ENCODE measurements at places on chromosomes 2 and 18.

- no peak for DNase-seq
Observed at GRCh38 chr2:238339395-238339780, 19.1 kb downstream of the TRAF3IP1 start.

GRCh38 chr18:25281556-25281955 is 70.4 kb downstream of the ZNF521 start:
- no peak for DNase-seq

- no peak for DNase-seq
Observed at GRCh38 chr2:9811679-9812511, 31.4 kb upstream of the TAF1B start.

- DNase-seq = no peak
Observed at GRCh38 chr18:26618135-26618534, 69.8 kb upstream of the KCTD1 start.

DNA sequence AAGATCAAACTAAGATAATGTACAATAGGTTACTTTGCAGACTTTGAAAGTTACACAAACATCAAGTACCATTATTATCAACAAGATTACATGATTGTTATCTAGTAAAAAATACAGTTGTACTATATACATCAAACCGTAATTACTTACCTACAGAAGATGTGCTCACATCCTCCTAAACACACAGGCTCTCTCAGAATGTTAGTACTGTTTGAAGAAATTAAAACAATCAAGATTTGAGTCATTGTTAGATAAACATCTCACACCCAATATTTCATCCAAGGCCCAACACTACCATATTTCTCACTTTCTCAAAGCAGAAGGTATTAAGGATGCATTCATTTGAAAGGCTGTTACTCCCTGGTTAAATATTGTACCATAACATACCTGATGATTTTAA is 12.6 kb downstream of the BARD1 start:
- no peak for DNase-seq

DNA sequence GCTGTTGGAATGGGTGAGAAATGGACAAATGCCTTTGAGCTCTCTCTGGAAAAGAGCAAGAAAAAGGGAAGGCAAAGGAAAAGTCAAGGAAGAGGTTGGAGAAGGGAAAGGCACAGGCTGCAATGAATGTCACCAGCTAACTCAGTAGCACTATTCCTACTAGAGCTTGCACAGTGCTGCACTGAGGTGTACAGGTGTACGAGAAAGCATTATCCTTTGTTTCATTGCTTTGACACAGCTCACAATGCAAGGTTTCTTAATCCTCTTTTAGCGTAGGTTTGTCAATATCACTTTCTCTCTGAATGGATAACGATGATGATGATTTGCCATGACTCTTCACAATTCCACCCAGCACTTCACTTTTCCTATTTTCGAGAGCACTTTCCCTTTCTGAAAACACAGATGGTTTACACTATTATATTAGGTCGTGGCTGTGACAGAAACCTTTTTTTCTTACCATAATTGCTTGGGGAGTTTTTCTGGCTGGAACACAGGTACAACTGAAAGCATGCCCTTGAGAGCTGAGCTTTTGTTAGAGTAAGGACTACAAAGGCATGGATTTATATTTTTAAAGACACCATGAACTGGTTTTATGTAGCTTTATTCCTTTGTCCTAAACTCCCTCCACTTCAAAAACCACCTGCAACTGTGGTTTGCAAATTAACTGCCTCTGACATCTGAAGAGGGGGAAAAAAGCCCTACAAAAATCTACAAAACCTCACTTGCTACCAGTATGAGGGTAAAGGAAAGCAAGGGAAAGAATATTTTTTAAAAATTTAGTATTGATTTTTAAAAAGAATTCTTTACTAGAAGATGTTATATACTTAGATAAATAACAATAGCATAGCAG is 265.5 kb downstream of the TGIF1 start:
- no peak for DNase-seq

DNA sequence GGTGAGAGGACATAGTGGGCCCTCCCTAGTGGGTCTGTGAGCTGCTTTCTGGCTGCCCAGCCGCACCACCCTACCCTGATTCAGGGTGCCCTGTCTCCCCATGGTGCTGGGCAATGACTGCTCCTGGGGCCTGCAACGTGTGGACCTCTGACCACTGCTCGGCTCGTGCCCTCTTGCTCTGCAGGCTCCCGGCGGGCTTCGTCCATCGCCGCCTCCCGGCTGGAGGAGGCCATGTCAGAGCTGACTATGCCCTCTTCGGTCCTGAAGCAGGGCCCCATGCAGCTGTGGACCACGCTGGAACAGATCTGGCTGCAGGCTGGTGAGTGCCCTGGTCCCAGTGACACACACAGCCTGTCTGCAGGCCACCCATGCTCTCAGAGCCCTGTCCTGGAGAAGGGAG is 103.5 kb downstream of the STPG4 start:
- no peak for DNase-seq

- DNase-seq = no peak
Observed at GRCh38 chr2:175737722-175738361, 264.2 kb downstream of the LNPK start.

DNA sequence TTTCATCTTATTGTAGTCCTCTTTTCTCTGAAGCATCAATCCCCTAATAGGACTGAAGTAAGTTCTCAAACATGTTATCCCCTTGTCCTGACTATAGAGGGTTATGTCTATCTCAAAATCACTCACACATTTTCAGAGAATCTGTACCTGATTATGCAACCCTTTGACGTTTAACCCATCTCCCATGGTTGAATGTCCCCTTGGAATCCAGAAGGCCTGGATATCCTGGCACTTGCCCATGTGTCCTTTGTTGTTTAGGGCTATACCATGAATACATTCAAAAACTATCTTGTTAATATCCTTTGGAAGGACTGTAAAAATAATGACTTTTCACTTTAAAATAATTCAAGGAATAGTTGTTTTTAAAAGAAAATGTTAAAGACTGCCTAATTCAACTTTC is 66.3 kb upstream of the PSMD14 start:
- DNase-seq = no peak

DNA sequence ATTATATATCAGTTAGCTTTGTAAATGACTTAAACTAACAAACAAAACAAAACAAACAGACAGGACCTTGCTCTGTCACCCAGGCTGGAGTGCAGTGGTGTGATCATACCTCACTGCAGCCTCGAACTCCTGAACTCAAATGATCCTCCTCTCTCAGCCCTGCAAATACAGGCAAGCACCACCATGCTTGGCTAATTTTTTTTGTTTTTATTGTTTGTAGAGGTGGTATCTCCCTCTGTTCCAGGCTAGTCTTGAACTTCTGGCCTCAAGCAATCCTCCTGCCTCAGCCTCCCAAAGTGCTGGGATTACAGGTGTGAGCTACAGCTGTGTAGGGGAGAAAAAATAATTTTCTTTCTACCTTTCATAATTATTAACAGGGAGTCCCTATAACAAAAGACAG is 33.8 kb upstream of the PPM1B start:
- DNase-seq = no peak

DNA sequence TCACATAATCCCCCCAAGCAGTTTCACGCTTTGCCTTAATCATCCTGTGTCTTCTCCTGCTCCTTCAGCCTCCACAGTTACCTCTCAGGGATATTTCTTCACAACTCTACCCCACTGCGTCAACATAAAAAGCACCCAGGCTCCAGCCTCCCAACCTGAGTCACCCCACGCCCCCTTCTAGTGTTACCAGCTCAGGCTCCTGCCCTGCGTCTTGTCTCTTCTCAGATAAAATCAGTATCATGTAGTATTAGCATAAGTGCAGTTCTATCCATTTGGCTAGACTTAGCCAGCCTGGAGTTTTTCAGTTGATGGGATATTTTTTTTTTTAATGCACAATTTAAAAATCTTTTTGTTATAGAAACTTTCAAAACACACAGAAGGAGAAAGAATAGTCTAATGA is 9.6 kb upstream of the PELI1 start:
- DNase-seq = no peak

GRCh38 chr2:17571681-17572080 is 31.2 kb downstream of the VSNL1 start:
- DNase-seq = no peak

- DNase-seq = no peak
Observed at GRCh38 chr18:23068570-23069310, 66.5 kb upstream of the CABLES1 start.

- DNase-seq = no peak
Observed at GRCh38 chr2:229350883-229351282, 79.8 kb upstream of the PID1 start.

DNA sequence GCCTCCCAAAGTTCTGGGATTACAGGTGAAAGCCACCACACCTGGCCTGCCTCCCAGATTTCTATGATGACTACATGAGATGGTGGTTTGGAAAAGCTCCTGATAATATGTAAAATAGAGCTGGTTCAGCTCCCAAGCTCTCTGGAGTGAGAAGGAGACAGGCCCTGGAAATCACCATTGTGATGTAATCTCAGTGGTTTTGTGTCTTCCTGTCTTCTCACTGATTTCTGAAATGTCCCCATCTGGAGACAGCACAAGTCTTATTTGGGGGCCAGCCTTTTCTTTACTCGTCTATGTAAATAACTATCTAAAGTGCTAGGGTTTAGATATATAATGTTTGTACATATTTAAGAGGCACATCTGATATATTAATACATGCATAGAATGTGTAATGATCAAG is 64.0 kb downstream of the CCNT2 start:
- DNase-seq = no peak

DNA sequence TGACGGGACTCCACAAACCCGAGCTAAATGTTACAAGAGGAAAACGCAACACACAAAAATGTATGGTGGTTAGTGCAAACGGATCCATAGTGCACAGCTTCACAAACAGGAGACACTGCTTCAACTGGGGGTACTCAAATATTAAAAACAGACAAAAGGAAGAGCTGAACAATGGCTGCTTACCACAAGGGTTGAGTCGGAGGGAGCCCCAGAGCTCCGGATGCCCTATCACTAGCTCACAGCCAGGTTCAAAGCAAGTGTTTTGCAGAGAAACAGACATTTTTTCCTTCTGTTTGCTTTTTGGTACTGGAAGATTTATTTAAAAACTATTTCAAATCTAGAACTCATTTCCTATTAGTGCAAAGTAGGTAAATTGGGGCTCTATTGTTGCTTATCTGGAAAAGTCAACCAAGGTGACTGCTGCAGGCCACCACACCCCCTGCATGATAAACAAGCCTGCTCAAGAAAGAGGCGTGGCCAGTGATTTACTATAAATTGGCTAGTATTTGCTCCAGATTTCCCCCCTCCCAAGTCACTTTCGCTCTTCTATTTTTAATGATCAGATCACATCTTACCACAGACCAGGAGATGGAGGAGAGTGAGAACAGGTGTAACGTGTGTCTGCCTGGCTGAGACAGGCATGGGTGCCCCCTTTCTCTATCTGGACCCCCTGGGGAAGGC is 46.5 kb downstream of the ZAP70 start:
- no peak for DNase-seq

DNA sequence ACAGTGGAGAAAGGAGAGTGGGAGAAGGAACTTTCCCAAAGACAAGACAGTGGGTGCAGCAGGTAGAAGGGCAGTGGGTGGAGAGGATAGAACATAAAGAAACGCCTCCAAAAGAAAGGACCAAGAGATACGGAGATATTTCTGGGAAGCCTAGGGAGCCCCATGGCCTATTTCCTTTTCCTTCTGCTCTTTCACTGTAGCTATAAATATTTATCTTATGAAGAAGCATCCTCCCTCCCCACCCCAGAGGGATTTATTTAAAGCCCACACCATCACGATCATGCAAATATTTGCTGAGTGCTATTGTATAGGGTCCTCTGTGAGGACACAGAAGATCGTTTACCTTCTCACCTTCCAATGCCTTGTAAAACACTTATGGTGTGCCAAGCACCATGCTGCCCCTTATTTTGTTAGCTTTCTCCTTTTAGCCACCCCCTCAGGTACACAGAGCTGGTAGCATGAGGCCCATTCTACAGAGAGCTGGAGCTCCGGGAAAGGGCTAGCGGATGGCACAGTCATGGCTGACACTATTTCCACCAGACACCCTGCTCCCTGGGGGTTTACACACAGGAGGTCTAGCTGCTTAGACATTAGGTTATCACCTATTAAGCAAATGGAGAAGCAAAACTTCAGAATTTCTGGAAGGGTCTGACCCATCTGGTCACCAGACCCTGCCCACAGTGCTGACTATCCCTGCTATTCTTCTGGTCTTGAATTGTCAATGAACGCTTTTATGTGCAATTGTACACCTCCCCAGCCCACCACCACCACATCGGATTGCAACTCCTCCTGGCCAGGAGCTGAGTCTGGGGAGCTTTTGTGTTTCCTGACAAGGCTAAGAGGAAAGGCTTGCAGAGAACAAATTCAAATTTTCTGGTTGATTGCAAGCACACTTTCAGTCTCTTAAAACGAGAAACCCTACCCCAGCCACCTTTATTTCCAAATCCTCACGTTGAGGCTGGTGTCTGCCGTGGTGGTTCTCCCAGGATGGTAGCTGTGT is 91.8 kb upstream of the KLF7 start:
- DNase-seq = no peak

DNA sequence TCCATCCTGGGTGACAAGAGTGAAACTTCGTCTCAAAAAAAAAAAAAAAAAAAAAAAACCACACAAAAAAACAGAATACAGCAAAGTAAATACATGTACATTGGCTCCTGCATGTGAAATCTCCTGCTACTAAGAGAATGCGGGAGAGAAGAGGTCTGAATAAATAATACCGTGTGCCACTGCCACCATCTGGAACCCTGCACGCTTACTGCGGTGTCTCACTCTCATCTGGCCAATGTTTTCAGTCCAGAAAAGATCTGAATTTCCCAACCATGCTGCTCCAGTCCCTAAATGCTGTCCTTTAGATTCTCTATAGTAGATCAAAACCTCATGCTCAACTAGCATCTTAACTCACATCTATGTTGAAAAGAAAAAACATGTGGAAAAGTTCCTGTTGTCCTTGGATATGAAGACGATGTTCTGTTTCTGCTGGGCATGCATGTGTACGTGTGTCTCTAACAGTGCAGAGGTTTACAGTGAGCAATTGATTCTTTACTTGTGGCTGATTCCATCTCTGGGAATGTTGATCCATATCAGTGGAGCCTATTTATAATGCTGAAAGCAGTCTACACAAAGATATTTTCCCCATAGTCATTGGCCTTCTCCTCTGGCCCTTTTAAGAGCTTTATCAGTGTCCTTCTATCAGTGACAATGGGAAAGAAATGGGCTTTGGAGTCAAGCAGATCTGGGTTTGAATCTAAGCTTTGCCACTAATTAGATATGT is 11.9 kb downstream of the STON1 start:
- no peak for DNase-seq

- no peak for DNase-seq
Observed at GRCh38 chr2:79640001-79640400, 127.2 kb downstream of the CTNNA2 start.

- DNase-seq = no peak
Observed at GRCh38 chr2:8876628-8877027, 39.2 kb upstream of the KIDINS220 start.

GRCh38 chr2:62038975-62039771 is 133.7 kb downstream of the COMMD1 start:
- peak; percentile 4 for DNase-seq

DNA sequence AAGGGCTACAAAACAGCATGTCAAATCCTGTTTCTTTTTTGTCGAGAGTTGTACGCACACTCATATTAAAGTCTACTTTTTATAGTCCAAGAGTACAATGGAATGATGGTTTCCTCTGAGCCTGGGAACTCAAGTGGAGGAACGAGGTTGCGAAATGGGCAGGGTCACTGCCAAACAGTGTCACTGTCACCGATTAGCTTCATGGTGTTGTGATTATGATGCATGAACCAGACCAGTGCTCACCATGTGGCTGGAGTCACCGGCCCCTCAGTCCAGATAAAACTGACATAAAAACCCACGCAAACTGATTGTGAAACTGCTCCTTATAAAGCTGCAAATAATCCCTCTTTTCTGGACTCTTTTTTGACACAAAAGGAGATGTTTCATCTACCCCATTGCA is 122.0 kb downstream of the COPS8 start:
- no peak for DNase-seq

GRCh38 chr2:145220496-145220895 is 700.6 kb upstream of the ZEB2 start:
- no peak for DNase-seq
